ENCODE measurements at places on chromosomes 3 and 15.

DNA sequence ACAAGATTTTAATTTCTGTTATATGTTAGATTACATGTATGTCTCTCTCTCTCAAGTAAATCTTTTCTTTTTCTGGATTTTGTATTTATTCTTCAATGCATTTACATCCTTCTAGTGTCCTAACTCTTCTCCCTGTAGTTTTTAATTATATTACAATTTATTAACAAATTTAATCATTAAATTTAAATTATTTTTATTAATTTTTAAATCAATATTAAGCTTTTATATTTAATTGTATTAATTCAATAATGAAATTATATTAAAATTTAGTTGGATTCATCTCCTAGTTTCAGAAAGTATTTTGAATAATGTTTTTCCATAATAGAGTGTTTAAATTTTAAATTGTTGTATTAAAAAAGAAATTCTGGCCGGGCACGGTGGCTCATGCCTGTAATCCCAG lies 29.8 kb downstream of the MLF1 start:
- no peak for DNase-seq

GRCh38 chr15:37061996-37062395 lies 38.4 kb downstream of the MEIS2 start:
- no peak for DNase-seq

GRCh38 chr3:138323971-138324370 lies 5.7 kb downstream of the NME9 start:
- no peak for DNase-seq

DNA sequence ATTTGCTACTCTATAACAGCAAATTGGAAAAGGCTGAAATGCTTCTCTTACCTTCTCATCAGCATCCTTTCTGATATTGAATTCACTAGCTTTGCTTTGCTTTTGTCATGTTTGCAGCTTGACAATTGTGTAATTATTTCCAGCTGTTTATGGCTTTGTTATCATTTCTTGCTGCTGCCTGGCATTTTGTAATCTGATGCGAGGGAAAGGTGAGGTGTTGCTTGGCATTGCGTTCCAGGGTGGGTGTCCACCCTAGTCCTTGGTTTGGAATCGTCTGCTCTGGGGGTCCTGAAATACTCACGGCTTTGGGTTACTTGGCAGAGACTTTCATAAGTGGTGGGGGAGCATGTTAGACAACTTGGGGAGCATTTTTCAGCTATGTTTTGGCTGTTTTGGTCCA lies 2.9 kb downstream of the CACNA2D3 start:
- DNase-seq: peak; percentile 8

- DNase-seq: no peak
Measured at GRCh38 chr3:28449398-28449797, 100.8 kb upstream of the AZI2 start.

DNA sequence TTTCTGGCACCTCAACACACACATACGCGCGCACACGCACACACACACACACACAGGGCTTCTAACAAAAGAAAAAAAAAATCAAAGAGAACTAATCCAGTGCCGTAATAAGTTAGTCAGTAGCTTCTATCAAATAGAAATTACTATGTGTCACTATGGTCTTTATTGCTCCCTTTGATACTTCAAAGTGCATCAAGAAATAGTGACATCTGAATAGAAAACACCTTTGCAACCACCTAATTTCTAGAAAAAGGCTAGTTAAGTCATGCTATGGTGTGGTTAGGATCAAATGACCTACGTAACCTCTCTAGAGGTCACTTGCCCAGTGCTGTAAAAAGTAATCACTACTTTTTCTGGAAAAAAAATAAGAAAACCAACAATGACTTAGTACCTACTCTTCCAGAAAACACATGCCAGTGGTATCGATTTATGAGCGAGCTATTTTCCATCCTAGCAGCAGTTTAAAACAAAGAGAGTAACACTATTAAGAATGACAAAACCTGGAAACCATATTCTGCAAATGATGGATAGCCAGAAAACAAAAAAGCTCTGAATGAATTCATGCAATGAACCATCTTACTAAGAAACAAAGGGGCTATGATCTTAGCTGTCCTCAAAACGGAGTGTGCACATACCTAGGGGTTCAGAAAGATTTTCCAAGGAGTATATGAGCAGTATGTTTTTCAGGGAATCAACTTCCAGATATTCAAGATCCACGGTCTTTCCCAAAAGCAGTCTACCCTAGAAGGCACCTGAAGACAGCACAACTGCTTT lies 6.8 kb downstream of the AVEN start:
- no peak for DNase-seq

- DNase-seq: no peak
Measured at GRCh38 chr15:61344293-61344692, 115.2 kb upstream of the RORA start.

DNA sequence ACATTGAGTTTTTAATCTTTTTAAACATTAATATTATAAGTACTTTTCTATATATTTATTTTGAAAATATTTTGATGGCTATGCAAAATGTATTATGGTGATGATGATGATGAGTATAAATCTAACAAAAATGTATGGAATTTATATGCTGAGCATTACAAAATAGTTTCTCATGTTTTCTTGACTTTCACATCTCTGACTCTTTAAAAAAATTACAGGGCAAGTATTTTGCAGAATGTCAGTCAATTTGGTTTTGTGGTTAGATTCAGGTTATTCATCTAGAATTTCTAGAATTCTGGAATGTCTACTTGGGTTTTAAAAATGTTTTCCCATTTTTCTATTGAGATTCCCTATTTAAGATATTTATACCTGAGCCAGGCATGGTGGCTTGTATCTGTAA lies 41.7 kb upstream of the ANP32A start:
- DNase-seq: no peak

GRCh38 chr3:57281715-57282114 lies 10.8 kb downstream of the ASB14 start:
- DNase-seq: no peak

DNA sequence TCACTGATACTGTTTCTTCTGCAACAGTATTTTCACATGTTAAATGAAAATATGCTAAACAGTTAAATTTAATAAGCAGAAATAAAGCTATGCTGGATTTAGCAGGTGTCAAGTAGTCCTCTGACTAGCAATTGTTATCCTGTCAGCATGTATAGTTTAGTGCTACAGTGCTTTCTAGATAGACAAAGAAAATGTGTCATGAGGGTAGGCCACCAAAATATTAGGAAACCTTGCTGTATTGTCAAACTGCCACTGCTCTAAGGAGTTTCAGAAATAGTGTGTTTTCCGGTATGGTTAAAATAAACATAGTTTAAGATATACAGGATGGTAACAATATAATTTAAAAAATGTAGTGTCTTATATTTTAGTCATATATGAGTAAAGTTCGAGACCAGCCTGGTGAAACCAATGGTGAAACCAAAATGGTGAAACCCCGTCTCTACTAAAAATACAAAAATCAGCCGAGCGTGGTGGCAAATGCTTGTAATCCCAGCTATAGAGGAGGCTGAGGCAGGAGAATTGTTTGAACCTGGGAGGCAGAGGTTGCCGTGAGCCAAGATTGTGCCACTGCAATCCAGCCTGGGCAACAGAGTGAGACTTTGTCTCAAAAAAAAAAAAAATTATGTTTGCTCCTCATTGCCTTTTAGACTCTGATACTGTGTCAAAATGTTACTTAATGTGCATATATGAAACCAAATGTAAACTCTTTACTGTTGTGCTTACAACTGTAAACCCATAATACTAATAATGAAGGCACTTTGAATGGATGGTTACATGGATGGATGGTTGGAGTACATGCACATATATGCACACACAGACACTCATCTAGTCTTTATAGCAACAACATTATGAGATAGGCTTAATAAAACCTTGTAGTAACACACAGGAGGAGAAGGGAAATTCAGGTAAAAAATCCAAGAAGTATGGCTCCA lies 204.8 kb downstream of the RSRC1 start:
- no peak for DNase-seq

DNA sequence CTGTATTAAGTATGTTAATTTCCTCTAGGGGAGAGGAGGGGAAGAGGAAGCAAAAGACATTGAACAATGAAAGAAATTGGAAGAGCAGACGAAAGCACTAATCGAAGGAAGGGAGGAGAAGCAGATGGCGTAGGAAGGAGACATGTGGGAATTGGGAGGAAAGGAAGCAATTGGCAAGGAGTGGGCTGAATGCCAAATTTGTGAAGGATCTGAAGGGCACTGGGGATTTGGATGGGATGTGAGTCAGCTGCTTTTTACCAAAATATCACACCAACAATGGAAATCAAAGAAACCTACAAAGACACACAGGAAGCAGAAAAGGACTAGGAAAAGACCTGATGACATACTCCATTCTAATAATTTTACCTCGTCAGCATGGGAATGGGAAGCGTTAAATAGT lies 1029.8 kb downstream of the ROBO1 start:
- DNase-seq: peak; percentile 31

GRCh38 chr3:156723182-156723619 lies 48.8 kb downstream of the TIPARP start:
- no peak for DNase-seq

DNA sequence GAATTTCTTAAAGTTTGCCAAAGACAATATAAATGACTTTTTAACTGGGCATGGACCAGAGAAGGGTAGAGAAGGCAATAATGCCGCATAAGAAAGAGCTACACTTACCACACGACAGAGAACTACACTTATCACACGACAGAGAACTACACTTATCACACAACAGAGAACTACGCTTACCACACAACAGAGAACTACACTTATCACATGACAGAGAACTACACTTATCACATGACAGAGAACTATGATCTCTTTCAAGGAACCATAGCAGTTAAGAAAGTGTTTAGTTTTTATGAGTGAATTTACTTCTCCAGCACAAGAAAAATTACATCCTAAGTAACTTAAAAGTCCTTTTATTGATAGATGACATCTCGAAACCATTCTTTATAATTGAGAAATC lies 32.0 kb downstream of the DCUN1D1 start:
- DNase-seq: no peak

DNA sequence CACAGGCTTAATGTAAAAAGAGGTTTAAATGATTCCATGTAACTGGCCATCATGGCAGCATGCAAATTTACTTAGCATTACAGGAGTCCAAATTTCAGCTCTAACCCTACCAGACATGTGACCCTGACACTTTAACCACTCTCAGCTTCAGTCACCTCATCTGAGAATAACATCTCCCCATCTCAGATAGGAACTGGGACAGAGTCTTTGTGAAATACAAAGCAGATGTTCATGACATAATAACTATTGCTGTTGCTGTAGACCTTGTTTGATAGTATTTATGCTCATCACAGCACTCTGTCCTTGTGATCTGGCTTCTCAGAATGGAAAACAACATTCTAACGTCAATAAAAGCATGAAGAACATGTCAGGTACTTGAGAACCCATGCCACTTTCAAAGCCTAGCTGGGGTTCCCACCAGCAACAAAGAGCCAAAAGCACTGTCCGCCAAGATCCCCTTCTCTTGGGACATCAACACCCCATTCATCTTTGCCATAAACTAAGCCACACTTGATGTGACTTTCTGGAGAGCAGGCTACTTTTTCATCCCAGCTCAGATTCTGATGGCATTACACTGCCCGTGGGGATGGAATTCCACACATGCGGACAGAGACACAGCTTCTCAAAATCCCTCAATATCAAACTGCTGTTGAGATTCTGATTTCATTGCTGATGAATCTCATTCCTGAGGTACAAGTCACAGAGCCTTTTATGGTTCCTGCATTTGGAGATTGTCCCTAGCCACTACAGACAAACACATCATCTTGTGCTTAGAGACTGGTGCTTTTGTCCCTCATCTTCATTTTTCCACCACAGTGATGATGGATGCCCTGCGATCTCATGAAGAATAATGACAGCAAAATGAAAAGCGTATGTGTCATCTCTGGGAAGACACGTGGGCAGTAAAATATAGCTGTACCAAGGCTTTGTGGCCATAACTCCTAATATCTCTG lies 202.7 kb downstream of the TNIK start:
- no peak for DNase-seq

DNA sequence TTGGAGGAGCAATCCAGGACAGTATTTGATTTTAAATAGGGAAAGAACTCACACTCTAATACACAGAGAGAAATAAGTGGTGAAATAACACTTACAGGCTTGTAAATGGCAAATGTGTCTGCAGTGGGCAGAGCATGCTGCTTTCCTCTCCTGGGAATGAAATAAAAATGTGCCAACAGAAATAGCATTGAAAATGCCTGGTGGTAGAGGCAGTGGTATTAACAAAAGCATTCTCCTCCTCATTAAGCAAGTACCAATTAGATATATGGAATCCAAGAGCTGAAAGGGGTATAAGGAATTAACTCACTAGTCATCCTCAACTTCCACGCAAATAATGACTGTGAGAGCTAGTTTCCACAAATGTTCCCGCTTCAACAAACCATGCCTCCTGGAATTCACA lies 364.1 kb upstream of the KCNMB2 start:
- DNase-seq: no peak

DNA sequence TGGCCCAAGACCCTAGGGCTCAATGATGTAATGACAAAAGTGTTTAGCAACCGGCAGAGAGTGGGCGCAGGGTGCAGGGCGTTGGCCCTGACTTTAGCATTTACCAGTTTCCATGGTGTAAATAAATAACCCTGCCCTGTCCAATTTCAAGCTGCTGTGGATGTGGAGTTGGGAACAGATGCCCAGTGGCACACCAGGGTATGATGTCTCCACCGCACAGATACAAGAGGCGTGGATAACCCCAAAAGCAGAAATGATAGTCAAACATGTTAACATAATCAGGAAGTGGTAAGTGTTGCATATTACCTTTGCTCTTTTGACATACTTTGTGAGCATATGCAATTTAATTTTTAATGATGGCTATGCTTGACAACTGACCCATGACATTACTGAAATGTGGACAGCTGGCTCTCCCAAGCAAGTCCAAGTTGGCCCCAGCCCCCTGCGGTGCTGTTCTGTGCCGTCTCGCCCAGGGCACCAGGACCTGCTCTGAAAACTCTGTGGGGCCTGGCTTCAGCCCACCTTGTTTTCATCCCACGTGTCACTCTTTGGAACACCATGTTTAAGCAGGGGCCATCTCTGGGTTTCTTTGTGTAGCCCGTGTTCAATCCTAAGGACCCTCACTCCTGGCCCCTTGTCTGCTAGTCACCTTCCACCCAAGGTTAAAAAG lies 10.8 kb upstream of the ANPEP start:
- DNase-seq: no peak

DNA sequence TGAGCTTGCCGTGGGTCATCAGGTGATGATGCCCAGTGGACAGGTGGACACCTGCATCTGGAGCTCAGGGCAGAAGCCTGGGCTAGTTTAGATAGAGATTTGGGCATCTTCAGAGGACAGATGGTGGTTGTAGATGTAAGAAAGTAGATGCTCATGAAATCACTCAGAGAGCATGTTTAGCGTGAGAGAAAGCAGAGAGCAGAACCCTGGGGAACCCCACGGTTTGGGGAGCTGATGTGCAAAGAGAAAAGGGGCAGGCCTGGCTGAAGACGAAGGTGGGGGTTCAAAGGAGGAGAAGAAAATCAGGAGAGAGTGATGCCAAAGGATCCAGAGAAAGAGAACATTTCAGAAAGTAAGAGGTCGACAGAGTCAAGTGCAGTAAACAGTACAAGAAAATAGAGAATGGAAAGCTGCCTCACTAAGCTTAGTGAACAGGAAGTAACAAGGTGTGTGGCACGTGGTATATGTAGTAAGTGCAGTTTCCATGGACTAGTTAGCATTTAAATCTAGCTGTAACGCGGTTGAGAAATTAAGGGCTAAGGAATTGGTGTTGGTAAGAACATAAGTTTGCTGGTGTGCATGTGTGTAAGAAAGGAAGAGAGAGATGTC lies 13.5 kb downstream of the TIGIT start:
- no peak for DNase-seq
